ENCODE measurements at places on chromosomes 1 and 21.

DNA sequence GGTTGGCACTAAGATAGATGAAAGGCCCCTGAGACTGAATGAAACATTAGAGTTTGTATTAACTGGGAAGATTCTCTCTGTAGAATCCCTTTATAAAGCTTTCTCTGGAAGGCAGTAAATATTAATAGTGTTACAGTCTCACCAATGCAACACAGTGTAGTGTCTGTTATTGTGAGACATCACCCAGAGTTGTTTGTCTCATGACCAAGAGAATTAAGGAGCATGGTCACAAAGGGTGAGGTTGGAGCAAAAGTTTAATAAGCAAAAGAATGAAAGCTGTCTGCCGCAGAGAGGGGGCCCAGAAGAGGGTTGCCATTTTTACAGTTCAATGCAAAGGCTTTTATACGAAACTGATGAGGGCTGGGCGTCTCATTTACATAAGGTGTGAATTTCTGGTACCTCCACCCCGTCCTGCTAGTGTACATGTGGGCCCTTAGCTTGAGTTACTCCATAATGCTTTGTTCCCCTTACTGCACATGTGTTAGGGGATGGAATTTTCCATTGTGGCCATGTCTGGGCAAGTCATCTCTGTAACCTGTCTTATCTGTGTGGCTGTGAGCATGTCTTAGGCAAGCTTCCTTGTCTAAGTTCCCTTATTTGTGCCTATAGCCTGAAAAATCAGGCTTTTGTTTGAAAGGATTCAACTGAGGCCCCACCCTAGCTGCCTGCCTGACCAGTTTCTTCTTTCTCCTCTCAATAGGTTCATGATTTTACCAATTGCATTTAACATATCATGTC, 184.1 kb downstream of the RASAL2 start:
- no peak for DNase-seq

DNA sequence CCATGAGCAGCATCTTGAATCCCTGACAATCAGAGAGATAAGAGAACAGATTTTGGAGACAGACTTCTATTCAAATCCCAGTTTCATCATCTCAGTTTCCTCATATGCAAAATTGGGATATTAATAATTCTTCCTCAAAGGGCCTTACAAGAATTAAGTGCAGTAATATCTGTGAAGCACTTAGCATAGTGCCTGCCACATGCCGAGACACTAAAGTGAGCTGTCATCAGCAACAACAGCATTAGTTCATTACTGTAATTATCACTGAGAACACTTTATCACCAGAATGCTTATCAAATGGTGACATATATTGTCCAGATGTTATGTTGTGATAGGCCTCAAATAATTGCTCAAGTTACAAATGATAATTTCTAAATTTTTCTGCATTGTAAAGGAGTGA, 922 bp upstream of the FCRLB start:
- no peak for DNase-seq

GRCh38 chr1:228415853-228416216, 826 bp downstream of the TRIM17 start:
- no peak for DNase-seq

GRCh38 chr1:188877668-188878067, 1600.0 kb downstream of the BRINP3 start:
- no peak for DNase-seq

DNA sequence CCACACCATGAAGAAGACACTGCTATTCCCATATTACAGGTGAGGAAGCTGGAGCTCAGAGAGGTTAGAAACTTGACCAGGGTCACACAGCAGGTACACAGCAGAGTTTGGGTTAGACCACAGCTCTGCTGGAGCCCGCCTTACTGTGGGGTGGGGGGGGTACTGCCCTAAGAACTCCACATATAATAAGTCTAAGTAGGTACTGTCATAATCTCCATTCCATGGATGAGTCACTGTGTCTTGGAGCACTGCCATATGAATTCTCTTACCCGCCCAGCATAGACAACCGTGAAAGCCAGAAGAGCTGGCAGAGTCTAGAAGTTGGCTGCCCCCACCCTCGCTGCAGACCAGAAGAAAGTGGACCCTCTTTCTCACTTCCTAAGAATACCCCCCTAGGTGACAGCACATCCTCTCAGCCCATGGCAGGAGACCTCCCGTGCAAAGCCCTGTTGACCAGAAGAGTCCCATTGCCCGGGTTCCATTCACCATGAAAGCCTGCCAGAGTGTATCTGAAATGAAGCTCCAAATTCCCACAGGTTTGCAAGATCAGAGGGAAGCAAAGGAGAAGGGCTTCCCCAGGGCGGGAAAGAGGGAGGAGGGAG, 5.2 kb upstream of the PLA2G2D start:
- no peak for DNase-seq

- DNase-seq: no peak
Observed at GRCh38 chr21:29193072-29193471, 62.6 kb downstream of the MAP3K7CL start.

DNA sequence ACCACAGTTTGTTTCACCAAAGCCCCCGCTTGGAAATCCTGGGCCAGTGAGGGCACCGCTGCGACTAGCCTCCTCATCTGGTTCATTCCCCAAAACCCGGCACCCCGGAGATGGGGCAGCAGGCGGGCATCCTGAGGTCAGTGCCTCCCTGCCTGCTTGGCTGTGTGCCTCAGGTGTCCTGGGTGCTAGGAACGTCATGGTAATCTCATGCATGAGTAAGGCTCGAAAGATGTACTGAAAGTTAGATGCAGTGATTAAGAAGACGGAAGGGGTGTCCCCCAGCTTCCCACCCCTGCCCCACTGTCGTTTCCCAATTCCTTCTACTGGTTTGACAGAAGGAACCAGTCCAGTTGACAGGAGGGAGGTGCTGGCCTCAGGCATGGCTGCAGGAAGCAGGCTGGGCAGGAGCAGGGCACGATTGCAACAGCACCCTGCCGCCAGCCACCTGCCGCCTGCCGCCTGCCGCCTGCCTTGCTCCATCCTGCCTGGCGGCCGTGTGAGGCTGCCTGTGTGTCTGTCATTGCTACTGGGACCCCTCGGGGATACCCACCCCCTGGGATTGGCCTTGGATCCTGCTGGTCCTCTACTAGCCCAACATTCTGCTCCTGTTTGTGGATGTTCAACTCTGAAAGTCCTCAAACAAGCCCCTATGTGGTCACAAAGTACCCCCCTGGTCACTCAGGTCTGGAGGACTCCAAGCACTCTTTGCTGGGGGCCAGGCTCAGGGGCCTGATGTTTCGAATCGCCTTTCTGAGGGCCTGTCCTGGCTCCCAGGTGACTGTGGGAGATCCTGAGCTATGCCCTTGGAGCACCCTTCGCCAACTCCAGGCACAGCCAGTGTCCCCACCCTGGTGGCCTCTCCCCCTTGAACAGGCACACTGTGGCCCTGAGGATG, 73.0 kb upstream of the IFFO2 start:
- no peak for DNase-seq

- DNase-seq: no peak
Observed at GRCh38 chr1:39210649-39211048, 6.2 kb downstream of the MACF1 start.

- DNase-seq: peak; percentile 29
Observed at GRCh38 chr1:63592536-63593302, 492 bp upstream of the PGM1 start.

GRCh38 chr1:216888731-216889130, 165.5 kb upstream of the ESRRG start:
- no peak for DNase-seq

GRCh38 chr1:161187311-161187710, 10.0 kb upstream of the B4GALT3 start:
- no peak for DNase-seq

DNA sequence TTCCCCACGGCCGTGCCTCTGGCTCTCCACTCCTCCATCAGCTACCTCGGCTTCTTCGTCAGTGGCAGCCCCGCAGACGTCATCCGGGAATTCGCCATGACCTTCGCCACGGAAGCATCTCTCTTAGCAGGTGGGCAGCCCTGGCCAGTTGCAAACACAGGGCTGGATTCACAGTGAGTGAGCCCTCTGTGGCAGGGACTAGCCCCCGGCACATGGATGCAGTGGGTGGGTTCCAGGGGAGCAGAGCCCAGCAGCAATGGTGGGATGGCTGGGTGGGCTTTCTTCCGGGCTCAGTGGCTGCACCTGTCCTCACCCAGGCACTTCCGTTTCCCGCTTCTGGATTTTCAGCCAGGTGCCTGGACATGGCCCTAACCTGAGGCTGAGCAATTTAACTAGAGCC, 9.4 kb downstream of the UBASH3A start:
- no peak for DNase-seq

DNA sequence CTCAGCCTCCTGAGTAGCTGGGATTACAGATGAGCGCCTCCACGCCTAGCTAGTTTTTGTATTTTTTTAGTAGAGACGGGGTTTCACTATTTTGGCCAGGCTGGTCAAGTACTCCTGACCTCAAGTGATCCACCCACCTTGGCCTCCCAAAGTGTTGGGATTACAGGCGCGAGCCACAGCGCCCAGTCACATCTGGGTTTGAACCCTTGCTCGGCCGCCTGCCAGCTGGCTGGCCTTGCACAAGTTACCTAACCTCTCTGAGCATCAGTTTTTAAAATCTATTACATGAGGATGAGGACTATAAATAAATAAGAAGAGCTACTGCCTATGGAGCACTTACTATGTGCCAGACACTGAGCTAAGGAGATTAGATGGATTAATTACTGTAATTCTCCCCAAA, 17.7 kb upstream of the PADI2 start:
- no peak for DNase-seq

- DNase-seq: no peak
Observed at GRCh38 chr1:33459691-33460090, 12.8 kb upstream of the ZSCAN20 start.

DNA sequence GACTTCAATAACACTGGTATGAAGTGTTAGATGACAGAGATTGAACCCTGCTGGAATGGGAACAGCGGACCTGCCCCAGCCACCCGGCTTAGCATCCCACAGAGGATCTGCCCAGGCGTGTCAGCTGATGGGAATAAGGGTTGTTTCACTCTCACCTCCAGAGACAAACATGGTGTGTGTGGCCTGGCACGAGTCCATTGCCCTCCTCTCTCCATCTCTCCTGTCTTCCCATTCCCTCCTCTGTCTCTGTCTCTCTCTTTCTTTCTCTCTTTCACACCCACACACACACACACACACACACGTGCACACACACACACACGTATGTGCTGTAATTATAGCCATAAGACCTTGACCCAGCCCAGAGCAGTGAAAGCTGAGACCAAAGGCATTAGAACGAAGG, 200.2 kb downstream of the HIVEP3 start:
- DNase-seq: no peak

DNA sequence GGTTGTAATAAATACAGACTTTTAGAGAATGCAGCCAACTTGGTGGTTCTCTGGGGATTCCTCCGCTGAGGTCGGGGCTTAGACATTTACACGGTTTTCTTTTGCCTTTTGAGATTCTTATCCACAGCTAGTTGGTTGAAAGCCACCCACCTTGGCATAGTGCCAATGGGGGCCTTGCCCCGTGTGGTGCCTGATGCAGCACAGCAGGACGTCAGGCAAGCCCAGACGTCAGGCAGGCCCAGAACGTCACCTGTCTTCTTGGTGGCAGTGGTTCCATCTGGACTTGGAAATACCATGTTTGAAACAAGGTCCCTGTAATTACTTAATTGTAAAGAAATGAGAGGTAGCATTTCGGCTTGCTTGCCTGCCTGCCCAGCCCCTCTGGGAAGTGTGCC, 78.5 kb downstream of the GALNT2 start:
- DNase-seq: no peak

- no peak for DNase-seq
Observed at GRCh38 chr1:27574001-27574781, 29.8 kb downstream of the AHDC1 start.

DNA sequence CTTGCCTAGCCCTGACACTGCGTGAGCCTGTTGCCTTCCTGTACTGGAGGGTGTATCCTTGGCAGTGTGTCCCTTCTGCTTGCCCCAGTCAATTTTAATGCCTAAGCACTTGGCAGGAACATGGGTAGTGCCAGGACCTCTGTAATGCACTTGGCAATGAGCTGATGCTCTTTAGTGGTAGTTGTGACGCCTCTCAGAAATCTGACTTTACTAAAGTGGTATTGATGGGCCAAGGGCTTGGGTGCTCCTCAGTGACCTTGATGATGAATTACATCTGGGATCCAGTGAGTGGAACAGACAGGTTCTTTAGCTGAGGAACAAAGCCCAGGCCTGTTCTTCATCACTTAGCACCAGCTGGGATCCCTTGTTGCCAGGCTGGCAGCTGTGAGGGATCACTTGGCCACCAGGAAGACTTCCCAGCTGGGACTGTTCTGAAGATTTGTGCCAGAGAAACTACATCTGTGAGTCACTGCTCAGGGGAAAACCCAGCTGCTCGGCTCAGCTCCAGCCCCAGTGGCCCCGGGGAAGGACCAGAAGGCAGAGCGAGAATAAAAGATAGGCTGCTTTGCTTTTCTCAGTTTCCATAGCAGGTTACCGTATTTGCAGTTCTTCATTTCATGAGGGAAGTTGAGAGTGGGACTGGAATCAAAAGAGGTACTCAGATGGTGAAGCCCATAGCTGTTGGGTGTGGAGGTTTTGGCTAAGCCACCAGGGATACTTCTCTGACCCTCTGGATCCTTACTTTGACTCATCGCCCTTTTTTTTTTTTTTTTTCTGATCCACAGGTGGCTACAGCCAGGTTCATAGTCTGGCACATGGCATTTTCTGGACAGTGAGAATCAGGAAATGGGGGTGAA, 28.5 kb upstream of the KCNA2 start:
- peak; percentile 27 for DNase-seq

DNA sequence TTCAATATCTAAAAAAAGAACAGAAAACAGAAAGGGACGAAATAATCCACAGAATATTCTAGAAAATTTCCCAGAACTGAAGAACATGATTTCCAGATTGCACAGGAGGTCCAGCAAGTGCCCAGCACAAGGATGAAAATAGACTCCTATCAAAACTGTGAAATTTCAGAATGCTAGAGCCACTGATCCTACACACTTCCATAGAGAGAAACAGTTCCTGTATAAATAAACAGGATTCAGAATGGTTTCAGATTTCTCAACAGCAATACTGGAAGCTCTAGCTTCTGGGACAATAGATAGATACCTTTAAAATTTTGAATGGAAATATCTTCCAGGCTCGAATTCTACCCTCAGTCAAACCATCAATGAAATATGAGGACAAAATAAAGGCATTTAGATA, 4.6 kb downstream of the TARBP1 start:
- DNase-seq: no peak

DNA sequence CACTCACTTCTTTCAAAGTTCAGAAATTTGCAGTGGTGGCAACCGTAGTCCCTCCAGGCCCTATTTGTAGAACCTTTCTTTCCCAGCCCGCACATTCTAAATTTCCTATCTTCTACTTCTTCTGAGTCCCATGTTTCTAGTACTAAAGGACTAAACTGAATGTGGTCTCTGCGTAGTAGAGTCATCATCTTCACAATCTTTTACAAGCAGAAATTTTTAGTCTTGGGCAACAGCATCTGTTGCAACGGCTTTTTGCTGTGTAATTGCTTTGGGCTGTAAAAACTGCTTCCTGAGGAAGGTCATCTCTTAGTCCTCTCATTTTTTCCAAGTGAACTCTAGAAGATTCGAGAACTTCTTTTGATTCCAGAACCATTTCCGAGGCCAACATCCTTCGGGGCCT, 23.9 kb downstream of the VAV3 start:
- no peak for DNase-seq

DNA sequence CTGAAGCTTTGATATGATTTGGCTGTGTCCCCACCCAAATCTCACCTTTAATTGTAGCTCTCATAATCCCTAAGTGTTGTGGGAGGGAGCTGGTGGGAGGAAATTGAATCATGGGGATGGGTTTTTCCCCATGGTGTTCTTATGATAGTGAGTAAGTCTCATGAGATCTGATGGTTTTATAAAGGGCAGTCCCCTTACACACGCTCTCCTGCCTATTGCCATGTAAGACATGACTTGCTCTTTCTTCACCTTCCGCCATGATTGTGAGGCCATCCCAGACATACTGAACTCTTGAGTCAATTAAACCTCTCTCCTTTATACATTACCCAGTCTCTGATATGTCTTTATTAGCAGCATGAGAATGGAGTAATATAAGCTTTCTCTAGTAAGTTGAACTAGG, 261.9 kb downstream of the HLX start:
- DNase-seq: no peak
